ENCODE measurements at places on chromosomes 4 and X. TPM values are rescaled to one million over a fixed set of nuclear protein-coding genes. Genes with fewer than 3 reads are reported as not detected.
A peak's percentile ranks its signal among the peaks of the same experiment; 100 is the strongest.

KCND1 gene
- total RNA-seq = 5.6 TPM

TSPAN7 gene
- total RNA-seq = 3.5 TPM

ENPP6 gene
- total RNA-seq = not detected

DCLK2 gene
- 6.2 TPM for total RNA-seq

MTNR1A gene
- 0.34 TPM for total RNA-seq

MAGEC2 gene
- total RNA-seq = not detected

TMPRSS11E gene
- total RNA-seq = 0.41 TPM

CACNA1F gene
- total RNA-seq = not detected

ATP11C gene
- 20.1 TPM for total RNA-seq

DNA sequence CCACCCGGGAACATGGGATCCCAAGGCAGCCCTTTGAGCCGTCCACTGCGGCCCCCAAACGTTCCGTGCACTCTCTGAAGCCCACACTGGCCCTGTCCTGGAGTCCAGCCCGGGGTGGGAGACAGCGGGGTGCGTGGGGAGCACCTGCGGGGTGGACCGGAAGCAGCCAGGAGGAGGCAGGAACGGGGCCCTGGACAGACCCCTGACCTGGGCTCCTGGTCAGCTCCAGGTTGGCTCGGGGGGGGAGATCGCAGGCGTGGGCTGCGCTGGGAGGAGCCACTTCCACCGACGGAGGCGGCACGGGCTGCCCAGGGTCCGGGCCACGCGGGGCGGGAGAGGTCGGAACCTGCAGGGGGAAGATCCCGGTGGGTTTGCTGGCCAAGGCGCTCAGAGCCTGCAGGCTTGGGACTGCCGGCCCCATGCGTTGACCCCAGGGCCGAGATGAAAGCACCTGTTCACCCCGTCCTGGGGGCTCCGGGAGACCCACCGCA is 5.7 kb upstream of the PLCXD1 start:
- no peak overlapping the region for H3K4me3 ChIP-seq
- H3K4me1 ChIP-seq = peaks cover 11% of the 10 kb centered on the region
- H3K27me3 ChIP-seq = no peaks in the 10 kb centered on the region
- no peaks in the 10 kb centered on the region for H3K36me3 ChIP-seq
- DNase-seq = no peak

DNA sequence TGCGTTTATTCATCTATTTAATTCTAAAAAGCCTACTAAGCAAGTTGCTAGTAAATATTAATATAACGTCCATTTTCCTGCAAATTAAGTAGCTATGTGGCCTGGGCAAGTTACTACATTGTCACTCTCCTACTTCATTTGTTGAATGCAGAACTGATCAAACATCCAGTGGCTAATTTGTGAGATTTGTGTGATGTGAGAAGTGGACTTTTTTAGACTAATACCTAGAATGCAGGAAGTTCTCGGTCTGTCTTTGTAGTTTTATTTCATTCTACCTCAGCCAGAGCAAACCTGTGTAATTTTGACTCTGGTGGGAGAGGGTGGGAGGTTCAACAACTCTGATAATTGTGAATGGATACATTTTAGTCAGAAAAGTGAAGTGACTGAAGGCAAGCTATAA is 840 bp downstream of the GUF1 start:
- H3K27ac ChIP-seq = peak overlapping the region; percentile 92

- H3K27ac ChIP-seq = peak overlapping the region; percentile 37
- peaks cover 4% of the 10 kb centered on the region for H3K27me3 ChIP-seq
- DNase-seq = peak; percentile 57
- peaks cover 13% of the 10 kb centered on the region for H3K4me1 ChIP-seq
Observed at GRCh38 chr4:183398298-183399125, 45.9 kb upstream of the CDKN2AIP start.

- no peak overlapping the region for H3K27ac ChIP-seq
- no peaks in the 10 kb centered on the region for H3K27me3 ChIP-seq
- no peaks in the 10 kb centered on the region for H3K36me3 ChIP-seq
- DNase-seq = peak; percentile 35
- H3K4me1 ChIP-seq = no peaks in the 10 kb centered on the region
Observed at GRCh38 chrX:84336646-84337045, 148.6 kb upstream of the RPS6KA6 start.

- peaks cover 2% of the 10 kb centered on the region for H3K27me3 ChIP-seq
- no peak overlapping the region for H3K4me3 ChIP-seq
- H3K4me1 ChIP-seq = no peaks in the 10 kb centered on the region
- no peaks in the 10 kb centered on the region for H3K36me3 ChIP-seq
Observed at GRCh38 chr4:108192056-108192455, 23.3 kb upstream of the LEF1 start.

DNA sequence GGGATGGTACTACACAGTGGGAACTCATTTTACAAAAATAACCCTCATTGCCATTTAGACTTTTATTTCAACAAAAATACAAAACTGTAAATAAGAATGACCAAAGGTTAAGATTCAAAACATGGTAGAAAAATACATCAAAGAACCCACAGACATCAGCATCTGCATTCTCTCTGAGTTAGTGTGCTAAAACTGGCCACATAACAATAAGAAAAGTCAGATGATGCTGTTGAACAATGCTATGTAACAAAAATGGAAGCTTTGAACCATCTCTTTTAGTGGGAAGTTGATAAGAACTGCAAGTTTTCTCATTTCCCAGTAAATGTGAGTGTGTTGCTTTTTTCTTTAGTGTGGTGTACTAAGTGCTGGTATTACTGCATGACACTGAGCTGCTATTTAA is 888.4 kb upstream of the EPHA5 start:
- peaks cover 30% of the 10 kb centered on the region for H3K4me1 ChIP-seq
- H3K27me3 ChIP-seq = no peaks in the 10 kb centered on the region
- H3K4me3 ChIP-seq = no peak overlapping the region
- peak; percentile 86 for DNase-seq
- peak overlapping the region; percentile 62 for H3K27ac ChIP-seq
- H3K36me3 ChIP-seq = no peaks in the 10 kb centered on the region

GRCh38 chr4:48639807-48640206 is 140.3 kb downstream of the FRYL start:
- no peak overlapping the region for H3K4me3 ChIP-seq
- no peaks in the 10 kb centered on the region for H3K36me3 ChIP-seq
- no peaks in the 10 kb centered on the region for H3K27me3 ChIP-seq
- peaks cover 5% of the 10 kb centered on the region for H3K4me1 ChIP-seq
- H3K27ac ChIP-seq = no peak overlapping the region
- DNase-seq = no peak

DNA sequence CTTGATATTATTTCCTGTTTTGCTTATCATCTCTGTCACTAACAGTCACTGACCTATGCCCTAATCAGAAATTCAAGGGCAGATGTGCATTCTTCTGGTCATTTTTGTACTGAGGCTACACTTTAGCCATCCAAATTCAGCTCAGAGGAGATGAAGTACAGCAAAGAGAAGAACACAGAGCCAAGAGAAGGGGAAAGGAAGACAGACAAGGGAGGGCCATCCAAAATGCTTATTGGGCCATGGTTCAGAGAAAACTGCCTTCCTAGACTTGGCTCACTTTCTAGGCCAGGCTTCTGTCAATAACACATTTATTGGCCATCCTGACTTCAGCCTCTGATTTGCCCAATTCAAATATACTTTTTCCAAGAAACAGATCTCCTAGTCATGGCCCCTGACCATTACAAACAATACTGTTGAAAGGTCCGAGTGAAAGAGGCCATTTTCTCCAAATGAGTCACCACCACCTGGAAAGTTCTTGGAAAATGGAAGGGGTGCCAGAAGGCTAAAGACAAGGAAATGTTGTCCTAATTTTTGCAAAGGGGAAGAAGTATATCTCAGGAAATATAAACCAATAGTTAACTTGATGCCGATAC is 56.4 kb downstream of the DCX start:
- no peak overlapping the region for H3K4me3 ChIP-seq
- no peak overlapping the region for H3K27ac ChIP-seq
- no peaks in the 10 kb centered on the region for H3K27me3 ChIP-seq
- no peak for DNase-seq

DNA sequence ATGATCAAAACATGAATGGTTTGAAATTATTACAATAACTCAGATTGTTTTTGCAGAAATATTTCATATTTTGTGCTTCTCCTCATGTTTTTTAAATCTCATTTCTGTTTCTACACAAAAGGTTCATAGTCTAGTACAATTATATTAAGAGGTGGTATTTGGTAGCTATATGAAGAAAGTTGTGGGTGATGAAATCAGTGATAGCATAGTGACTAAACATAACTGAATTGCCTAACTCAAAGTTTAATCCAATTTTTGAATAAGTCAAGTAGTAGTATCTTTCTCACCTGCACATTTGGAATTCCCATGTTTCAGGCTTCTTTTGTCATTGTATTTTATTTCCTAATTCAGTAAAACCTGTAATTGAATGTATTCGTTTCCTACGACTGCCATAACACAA is 648.7 kb downstream of the GRID2 start:
- no peak for DNase-seq
- H3K27ac ChIP-seq = no peak overlapping the region
- no peaks in the 10 kb centered on the region for H3K36me3 ChIP-seq
- H3K4me3 ChIP-seq = no peak overlapping the region
- H3K4me1 ChIP-seq = no peaks in the 10 kb centered on the region
- H3K27me3 ChIP-seq = no peaks in the 10 kb centered on the region

DNA sequence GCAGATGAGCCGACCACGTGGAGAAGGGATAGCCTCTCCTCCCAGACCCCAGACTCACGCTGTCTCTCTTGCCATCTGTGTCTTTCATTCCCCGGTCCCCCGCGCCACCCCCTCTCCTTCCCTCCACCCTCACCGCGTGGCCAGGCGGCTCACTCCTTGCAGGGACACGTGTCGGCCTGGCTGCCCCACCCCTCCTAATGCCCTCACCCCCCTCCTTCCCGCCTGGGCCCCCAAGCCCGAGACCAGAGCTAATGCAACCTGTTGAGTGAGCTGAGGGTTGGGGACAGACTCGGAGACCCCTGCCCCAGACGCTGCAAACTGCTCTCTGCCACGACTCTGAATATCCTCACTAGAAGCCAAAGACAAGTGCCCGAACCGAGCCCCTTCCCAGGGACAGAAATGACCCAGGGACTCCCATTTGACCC is 1.8 kb downstream of the SLC38A5 start:
- no peak overlapping the region for H3K27ac ChIP-seq
- DNase-seq = no peak
- H3K36me3 ChIP-seq = no peaks in the 10 kb centered on the region
- H3K4me1 ChIP-seq = peaks cover 19% of the 10 kb centered on the region
- H3K27me3 ChIP-seq = no peaks in the 10 kb centered on the region

GRCh38 chr4:68490826-68491457 is 43.7 kb downstream of the TMPRSS11E start:
- H3K27ac ChIP-seq = no peak overlapping the region
- H3K36me3 ChIP-seq = no peaks in the 10 kb centered on the region
- H3K4me1 ChIP-seq = no peaks in the 10 kb centered on the region
- H3K4me3 ChIP-seq = no peak overlapping the region
- DNase-seq = no peak

DNA sequence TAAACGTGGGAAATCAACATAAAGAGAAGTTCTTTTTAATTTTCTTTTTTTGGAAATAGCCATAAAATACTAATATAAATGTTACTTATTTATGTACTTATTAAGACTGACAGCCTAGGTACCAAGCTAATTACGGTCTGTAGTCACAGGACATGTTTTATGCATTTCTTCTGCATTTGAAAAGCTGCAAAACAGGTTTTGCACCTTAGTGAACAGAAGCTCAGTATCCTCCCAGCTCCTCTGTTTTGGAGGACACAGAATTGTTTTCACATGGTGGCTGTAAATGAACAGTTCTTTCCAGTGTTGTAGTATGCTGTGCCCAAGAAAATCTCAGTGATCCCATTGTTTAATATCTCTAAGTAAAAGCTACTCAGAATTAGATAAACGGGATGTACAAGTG is 1788.0 kb upstream of the TENM3 start:
- H3K36me3 ChIP-seq = no peaks in the 10 kb centered on the region
- DNase-seq = no peak
- H3K27me3 ChIP-seq = no peaks in the 10 kb centered on the region
- no peaks in the 10 kb centered on the region for H3K4me1 ChIP-seq
- no peak overlapping the region for H3K4me3 ChIP-seq

Data from astrocyte (in vitro differentiated cells and primary cell).